ENCODE measurements at places on chromosomes 7 and 10. TPM values are rescaled to one million over a fixed set of nuclear protein-coding genes. Genes with fewer than 3 reads are reported as not detected.

The MRLN gene
- total RNA-seq: not detected

DNA sequence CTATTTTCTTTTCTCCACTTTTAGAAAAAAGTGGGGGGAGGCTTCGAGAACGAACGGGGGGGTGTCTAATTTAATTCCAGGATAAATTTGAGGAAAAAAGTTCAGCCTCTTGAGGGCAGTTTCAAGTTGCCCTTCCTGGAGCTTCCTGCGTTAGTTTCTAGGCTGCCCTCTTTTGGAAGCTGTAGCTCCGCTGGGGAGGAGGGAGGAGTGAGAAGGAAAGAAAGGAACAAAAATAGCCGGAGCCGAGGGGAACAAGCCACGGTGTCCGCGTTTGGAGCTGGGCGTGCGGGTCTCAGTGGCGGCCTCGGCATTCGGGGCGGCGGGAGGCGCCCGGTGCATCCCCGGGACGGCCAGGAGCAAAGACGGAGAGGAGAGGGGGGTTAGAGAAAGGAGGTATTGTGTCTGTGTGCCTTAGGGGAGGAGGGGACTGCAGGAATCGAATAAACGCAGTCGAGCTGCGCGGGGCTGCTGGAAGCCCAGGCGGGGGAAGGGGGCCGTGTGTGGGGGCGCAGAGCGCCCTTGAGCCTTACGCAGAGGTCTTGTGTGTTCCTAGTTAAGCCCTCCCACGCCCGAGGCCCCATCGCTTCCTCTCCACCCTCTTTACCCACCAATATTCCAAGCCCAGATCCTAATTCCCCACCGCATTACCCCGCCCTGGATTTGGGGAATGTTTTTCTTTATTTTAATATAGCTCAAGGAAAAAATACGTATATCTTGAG is 2.0 kb upstream of the TNRC18 start:
- no peaks in the 10 kb centered on the region for H3K27me3 ChIP-seq
- peaks cover 2% of the 10 kb centered on the region for H3K4me1 ChIP-seq
- H3K27ac ChIP-seq: peak overlapping the region; percentile 98
- H3K36me3 ChIP-seq: no peaks in the 10 kb centered on the region

- no peaks in the 10 kb centered on the region for H3K27me3 ChIP-seq
- no peaks in the 10 kb centered on the region for H3K36me3 ChIP-seq
- no peak overlapping the region for H3K27ac ChIP-seq
- no peak overlapping the region for H3K4me3 ChIP-seq
Measured at GRCh38 chr7:17009007-17009719, 127.4 kb upstream of the AGR3 start.

DNA sequence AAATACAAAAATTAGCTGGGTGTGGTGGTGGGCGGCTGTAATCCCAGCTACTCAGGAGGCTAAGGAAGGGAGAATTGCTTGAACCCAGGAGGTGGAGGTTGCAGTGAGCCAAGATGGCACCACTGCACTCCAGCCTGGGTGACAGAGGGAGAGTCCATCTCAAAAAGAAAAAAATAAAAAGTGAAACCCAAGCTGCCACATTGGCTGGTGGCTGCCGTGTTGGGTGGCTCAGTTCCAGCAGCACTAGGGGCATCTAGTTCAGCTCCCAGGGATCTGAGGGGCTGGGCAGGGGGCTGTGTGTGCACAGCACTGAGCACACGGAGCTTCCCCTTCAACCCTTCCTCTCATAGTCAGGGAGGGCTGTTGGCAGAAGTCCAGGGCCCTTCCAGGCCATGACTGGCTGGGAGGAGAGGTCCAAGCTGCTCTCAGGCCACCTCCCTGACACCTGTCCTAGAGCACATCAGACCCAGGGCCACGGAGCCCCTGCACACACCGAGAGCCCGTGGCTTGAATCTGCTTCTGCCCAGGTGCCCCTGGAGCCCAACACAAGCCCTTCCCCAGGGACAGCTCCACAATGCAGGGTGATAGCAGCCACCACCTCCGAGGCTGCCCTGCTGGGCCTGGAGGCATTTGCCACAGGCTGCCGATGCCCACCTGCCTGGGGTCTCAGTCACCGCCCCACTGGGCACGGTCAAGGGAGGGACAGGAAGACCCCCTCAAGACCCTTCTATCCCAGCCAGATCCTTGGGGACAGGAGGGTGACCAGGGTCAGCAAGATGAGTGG is 47.3 kb downstream of the YKT6 start:
- H3K27ac ChIP-seq: no peak overlapping the region
- DNase-seq: no peak
- no peak overlapping the region for H3K4me3 ChIP-seq
- H3K27me3 ChIP-seq: no peaks in the 10 kb centered on the region
- no peaks in the 10 kb centered on the region for H3K4me1 ChIP-seq

DNA sequence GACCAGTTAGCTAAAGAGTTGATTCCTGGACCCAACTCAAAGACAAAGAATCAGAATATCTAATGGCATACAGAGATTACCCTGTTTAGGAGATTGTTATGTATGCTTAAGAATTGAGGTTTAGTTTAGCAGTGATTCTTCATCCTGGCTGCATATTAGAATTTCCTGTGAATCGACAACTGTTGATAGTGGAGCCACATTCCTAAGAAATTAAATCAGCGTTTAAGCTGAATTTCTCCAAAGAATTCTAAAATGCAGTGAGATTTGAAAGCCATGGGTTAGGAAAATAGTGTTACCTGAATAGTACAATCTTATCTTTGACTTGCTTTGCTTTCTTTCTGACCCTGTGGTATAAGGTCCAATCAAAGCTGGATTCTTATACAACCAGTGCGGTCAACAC is 16.4 kb upstream of the FERD3L start:
- H3K36me3 ChIP-seq: no peaks in the 10 kb centered on the region
- no peak overlapping the region for H3K27ac ChIP-seq
- no peaks in the 10 kb centered on the region for H3K4me1 ChIP-seq
- H3K4me3 ChIP-seq: no peak overlapping the region
- DNase-seq: no peak

GRCh38 chr10:12382956-12383531 is 33.7 kb downstream of the CAMK1D start:
- H3K4me3 ChIP-seq: no peak overlapping the region
- H3K4me1 ChIP-seq: peaks cover 4% of the 10 kb centered on the region

DNA sequence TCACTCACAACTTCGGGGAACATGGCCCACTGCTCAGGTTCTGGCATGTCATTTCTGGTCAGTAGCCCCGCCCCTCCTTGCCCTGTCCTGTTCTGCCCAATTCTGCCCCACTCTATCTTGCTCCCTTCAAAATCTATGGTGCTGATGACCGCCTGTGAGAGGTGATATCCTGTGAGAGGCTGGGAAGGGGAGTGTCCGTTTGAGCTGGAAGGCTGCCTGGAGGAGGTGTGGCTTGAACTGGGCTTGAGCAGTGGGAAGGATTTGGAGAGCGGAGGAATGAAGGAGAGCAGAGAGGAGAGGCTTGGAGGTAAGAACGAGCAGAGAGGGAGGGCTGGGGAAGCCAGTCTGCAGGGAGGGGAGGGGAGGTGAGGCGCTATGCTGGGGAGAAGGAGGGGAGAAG is 145.3 kb downstream of the RPS24 start:
- no peak overlapping the region for H3K4me3 ChIP-seq
- no peaks in the 10 kb centered on the region for H3K36me3 ChIP-seq
- H3K4me1 ChIP-seq: no peaks in the 10 kb centered on the region
- H3K27me3 ChIP-seq: no peaks in the 10 kb centered on the region

- no peaks in the 10 kb centered on the region for H3K27me3 ChIP-seq
- H3K27ac ChIP-seq: peak overlapping the region; percentile 73
Measured at GRCh38 chr10:69375307-69376151, 41.2 kb downstream of the TACR2 start.
